Hematopoietic multipotent progenitor cell treated with erythropoietin and hydrocortisone succinate and interleukin-3 and kit ligand, for 8 days (in vitro differentiated cells): ENCODE measurements at places on chromosomes 4 and X.

- DNase-seq: no peak
Observed at GRCh38 chr4:8152865-8153257, 5.8 kb downstream of the ABLIM2 start.

- DNase-seq: peak; percentile 76
Observed at GRCh38 chrX:11423362-11423818, 130.2 kb downstream of the AMELX start.

GRCh38 chr4:101286663-101287062 is 60.7 kb downstream of the PPP3CA start:
- DNase-seq: no peak

- DNase-seq: no peak
Observed at GRCh38 chr4:127533028-127533700, 99.6 kb upstream of the INTU start.

DNA sequence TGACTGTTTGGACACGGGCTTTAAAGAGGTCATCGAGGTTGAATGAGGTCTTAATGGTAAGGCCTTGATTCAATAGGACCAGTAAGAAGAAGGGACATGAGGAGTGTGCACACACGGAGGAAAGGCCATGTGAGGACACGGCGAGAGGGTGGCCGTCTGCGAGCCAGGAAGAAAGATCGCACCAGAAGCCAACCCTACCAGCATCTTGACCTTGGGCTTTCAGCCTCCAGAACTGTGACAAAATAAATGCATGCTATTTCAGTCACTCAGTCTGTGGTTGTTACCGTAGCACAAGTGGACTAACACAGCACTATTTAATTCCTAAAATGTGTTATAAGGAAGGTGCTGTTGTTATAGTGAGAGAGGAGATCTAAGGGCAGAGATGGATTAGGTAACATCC is 468.6 kb upstream of the FAT1 start:
- no peak for DNase-seq

DNA sequence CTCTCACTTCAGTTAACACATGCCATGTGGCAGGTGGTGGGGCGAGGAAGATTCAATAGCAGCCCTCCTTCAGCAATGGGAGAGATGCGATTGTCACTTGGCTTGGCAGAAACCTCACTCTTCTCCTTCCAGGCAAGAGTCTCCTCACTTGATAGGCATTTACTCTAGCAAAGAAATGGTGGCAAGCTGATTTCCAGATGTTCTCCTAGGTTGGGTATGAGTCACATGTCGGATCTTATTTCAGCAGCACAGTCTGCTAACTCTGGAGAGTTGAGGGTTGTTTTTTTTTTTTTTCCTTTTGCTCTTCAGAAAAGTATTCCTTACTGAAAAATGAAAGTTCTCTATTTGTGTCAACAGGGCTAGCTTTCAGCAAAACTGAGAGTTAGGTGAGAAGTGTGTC is 119.5 kb upstream of the CHRDL1 start:
- no peak for DNase-seq

DNA sequence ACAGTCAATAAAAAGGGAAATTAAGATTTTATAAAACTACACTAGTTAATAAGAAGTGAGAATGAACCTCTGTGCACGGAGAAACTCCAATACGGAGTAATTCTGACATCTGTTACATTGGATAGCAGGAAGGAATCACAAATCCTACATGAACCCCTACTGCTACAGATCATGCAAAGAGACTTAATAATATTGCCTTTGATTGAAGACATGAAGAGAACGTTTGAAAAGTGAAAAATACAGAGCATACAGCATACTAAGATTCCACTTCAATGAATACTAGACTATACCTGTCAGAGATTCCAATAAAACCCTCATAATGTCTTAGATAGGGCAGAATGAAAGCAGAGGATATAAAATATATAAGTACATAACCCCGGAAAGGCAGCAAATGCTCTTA is 360.4 kb upstream of the GALNT7 start:
- no peak for DNase-seq

DNA sequence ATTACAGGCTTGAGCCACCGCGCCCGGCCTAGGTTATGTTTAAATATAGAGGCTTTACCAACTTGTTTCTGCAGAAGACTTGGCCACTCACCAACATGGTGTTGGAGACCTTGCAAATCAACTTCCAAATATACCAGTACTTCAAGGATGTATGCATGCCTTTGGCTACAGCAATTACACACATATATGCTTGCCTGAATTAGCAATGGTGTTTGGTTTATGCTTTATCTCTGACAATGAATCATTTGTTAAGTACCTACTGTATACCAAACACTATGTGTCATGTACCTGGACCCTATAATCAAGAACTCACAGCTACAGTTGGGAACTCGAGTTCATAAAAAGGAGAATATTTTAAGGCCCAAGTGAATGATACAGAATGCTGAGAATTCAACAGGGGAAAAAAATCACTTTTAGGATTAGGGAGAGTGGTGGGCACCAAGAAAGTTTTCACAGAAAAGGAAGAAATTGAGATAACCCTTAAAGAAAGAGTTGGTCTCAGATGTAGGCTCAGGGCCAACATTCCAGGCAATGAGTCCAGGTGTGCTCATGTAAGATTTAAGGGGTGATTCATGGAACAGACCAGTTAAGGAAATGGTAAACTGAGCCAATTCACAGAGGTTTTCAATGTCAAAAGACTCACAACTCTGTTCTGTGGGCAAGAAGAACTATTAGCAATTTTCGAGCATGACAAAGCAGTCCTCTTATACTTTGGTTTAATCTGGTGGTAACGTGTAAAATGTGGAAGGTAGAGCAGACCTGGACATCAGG is 98.9 kb downstream of the BCOR start:
- DNase-seq: no peak

DNA sequence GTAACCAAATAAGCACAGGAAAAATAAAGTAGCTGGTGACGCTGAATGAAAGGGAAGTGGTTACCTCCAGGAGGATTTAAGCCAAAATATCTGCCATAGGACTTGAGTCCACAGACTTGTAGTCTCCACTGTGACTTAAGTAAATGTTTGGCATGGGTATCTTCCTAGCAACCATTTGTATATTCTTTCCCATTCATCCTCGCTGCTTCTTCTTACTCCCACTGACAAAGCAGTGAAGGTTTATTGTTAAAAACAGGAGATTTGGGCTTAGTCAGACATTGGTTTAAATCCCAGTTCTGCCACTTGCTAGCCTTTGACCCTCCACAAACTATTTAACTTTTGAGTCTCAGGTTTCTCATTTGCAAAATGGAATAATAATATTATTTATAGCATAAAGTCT is 22.3 kb downstream of the COL4A6 start:
- DNase-seq: no peak

- no peak for DNase-seq
Observed at GRCh38 chr4:134754301-134755019, 552.9 kb upstream of the PABPC4L start.

DNA sequence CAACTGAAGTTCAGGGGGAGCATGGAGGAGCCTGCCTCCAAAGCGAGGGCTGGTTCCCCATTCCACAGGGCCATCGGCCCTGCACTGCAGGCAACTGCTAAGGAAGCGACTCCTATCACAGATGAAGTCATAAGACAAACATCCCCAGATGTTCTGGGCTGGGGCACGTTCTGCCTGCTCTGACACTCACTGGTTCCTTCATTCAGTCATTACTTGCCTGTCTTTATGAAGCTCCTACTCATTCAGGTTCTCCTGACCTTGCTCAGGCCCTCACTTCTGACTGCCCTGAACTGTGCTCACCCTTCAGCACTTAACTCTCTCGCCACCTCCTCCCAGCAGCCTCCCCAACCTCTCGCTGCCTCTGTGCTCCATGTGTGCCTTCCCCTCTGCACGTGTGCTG is 2.5 kb upstream of the SLC2A9 start:
- no peak for DNase-seq

GRCh38 chrX:103157496-103158316 is 57.2 kb upstream of the BEX4 start:
- DNase-seq: peak; percentile 59

- no peak for DNase-seq
Observed at GRCh38 chr4:17310269-17310652, 201.6 kb downstream of the QDPR start.

GRCh38 chrX:123311486-123311885 is 127.4 kb downstream of the GRIA3 start:
- DNase-seq: no peak

DNA sequence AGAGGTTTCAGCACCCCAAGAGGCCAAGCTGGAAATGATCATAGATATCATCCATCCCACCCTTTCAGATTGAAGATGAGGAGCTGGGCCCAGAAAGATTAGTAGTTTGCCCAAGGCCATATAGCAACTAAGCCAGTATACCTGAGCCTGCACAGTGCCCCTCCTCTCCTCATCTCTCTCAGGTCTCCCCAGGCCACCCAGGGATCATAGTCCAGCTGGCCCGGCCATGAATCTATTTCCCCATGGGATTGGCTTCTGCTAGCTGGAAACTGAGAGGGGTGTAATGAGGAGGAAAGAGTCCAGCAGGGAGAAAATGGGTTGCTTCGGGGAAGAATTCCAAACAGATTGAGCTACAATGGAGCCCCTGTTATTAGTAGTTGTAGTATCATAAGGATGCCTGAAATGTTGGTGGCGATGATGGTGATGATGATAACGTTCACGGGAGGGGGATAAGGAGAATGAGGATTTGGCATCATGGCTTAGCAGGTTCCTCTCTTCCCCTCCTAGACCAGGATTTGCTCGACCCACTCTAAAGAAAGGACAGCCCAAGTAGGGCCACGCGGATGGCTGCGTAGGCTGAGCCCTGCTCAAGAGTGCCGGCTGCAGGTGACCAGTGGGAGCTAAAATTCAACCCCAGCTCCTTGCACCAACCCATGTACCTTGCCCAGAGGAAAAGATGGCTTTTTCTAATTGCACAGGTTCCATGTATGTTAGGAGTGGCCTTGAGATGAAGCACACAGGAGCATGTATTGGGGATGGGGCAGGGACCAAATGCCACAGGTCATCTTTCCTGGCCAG is 117.8 kb upstream of the PJA1 start:
- no peak for DNase-seq

DNA sequence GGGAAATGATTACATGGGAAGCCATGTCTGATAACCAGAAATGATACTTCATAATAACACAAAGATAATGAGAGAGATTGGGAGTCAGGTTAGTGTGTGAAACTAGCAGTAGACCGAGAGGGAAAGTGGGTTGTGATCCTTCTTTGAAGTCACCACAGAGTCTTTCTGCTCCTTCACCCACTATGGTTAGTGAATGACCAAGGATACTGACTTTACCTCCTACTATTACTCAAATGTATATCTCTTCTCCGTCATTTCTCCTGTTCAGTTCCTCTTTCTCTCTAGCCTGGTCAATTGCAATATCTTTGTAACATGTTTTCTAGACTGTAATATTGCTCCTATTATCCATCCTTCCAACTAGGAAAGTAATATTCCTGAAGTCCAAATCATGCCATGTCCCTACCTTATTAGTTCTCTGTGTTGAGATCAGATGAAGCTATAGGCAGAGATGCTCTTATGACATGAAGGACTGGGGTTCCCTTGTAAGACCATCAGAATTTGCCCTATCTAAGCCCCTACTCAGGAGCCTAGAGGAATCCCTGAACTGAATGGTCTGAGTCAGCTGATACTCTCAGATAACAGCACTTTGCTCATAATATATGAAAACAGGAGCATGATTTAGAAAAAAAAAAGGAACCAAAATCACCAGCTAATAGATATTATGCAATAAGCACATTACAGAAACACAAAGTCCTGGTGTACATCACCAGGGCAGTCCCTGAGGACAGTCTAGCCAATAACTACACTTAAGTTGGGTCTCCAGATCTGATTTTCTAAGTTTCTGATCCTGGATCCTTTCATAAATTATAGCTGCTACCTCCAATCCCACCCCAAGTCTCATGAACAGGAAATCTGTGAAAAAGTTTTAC is 81.2 kb downstream of the SHROOM3 start:
- DNase-seq: no peak

GRCh38 chr4:25001509-25001908 is 29.2 kb downstream of the LGI2 start:
- DNase-seq: no peak

DNA sequence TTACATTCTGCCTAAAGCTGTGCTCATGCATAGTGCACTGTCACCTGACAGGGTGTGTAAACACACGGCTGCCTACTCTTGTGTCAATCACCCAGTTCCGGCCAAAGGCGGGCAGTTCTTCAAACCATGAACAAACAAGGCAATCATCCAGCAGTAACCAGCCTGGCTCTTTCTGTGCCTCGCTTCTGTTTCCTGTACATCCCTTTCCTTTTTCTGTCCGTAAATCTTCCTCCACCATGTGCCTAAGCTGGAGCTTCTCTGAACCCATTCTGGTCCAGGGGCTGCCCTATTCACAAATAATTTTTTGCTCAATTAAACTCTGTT is 60.8 kb upstream of the CBR4 start:
- DNase-seq: no peak

DNA sequence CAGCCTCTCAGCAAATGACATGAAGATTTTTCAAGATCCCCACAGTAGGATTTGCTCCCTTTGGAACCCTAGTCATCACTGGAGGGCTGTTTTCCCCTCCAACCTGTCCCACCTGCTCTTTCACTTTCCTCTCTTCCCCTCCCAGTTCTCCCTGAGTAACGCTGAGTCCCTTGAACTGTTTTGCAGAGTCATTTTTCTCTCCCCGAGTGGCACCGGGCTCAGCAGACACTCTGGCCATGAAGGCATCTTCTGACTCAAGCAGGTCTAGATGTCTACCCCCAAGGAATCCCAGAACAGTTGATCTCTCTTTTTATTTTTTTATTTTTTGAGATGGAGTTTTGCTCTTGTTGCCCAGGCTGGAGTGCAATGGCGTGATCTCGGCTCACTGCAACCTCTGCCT is 52.2 kb downstream of the HTRA3 start:
- no peak for DNase-seq

- no peak for DNase-seq
Observed at GRCh38 chrX:46582966-46583365, 9.4 kb downstream of the CHST7 start.

GRCh38 chrX:30904632-30905031 is 15.6 kb upstream of the TAB3 start:
- no peak for DNase-seq

- peak; percentile 42 for DNase-seq
Observed at GRCh38 chr4:47930971-47931804, 16.8 kb upstream of the NFXL1 start.

DNA sequence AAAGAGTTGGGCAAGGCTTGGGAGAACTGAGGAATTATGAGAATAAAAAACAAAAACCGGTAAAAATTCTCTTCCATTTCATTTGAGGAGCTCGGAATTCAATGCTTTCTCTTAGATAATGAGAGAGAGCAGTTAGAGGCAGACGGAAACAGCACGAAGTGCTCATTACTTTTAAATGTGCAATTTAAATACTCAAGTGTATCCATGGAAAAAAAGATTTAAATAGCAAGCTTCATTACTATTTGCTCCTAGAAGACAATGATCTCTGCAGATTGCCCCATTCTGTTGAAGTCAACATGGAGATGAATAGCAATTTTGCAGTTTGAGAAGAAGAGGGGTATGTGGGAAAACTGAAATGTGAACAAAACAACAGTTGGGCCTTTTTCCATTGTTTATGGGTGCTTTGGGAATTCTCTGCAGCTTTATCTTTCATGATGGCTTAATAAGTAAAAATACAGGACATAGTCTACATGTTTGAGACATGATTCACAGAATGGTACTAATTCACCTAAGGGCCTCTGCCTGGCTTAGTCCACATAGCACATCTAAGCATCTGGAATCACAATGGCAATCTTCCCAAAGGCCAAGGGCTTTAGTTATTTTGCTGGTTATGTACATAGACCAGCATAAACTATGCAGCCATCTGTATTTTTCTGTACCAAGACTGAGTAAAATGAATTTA is 512.7 kb upstream of the FAT1 start:
- no peak for DNase-seq

- no peak for DNase-seq
Observed at GRCh38 chrX:12497832-12498591, 293.2 kb upstream of the PRPS2 start.
